ENCODE measurements at places on chromosomes 13 and 19. TPM values are rescaled to one million over a fixed set of nuclear protein-coding genes. Genes with fewer than 3 reads are reported as not detected.

GRCh38 chr13:86710896-86711295 is 911.7 kb upstream of the SLITRK6 start:
- DNase-seq, result no peak

DNA sequence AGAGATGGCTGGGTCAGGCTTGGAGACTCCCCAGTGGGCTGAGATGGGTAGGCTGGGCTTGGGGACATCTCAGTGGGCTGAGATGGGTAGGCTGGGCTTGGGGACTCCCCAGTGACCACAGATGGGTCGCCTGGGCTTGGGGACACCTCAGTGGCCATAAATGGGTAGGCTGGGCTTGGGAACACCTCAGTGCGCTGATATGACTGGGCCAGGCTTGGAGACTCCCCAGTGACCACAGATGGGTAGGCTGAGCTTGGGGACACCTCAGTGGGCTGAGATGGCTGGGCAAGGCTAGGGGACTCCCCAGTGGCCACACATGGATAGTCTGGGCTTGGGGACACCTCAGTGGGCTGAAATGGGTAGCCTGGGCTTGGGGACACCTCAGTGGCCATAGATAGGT is 12.8 kb downstream of the IQCN start:
- no peak for DNase-seq

GRCh38 chr13:43516401-43516833 is 270.4 kb downstream of the ENOX1 start:
- DNase-seq, result no peak

- no peak for DNase-seq
These were observed 214.7 kb upstream of the MIR17HG start for GRCh38 chr13:91132786-91133185.

GRCh38 chr13:66534561-66534960 is 695.6 kb downstream of the PCDH9 start:
- DNase-seq, result no peak

- DNase-seq, result no peak
These were observed 759.9 kb downstream of the GPC5 start for GRCh38 chr13:92158346-92158745.

GRCh38 chr19:17184371-17184841 is 30.8 kb upstream of the USE1 start:
- no peak for DNase-seq

DNA sequence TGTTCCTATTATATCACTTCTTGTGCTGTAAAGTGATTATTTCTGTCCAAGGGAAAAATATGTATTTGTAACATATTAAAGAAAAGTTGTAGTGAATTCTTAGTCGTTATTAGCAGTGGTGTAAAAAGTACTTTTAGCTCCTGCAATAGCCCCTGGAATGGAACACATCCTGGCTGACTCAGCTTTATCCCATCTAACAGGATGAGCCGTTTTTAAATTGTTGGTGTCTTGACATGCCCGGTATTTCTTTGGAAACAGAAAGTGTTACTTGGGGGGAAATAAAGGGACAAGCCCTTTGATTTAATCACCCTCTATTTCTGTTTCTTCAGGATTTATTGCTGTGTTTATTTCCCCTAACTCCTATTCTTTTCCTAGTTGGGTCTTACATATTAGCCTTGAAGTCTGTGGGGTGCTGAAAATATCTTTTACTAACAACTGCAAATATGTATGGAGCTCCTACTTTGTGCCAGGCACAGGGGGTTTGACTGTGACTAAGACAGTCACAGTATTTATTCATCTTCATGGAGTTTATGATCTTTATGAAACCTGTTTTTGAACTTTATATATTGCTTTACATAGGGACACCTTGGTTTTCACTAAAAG is 17.9 kb downstream of the COG3 start:
- DNase-seq, result no peak

GRCh38 chr19:39754544-39754943 is 16.7 kb upstream of the CLC start:
- no peak for DNase-seq

GRCh38 chr13:49140910-49141611 is 79.1 kb upstream of the MLNR start:
- DNase-seq, result no peak

GRCh38 chr13:113148407-113148806 is 10.0 kb upstream of the PROZ start:
- DNase-seq, result no peak

- DNase-seq, result no peak
These were observed 1380.4 kb downstream of the SLITRK1 start for GRCh38 chr13:82501834-82502233.

GRCh38 chr13:66003558-66003957 is 1226.6 kb downstream of the PCDH9 start:
- no peak for DNase-seq

- DNase-seq, result no peak
These were observed 2.0 kb downstream of the ZNF57 start for GRCh38 chr19:2902590-2903218.

DNA sequence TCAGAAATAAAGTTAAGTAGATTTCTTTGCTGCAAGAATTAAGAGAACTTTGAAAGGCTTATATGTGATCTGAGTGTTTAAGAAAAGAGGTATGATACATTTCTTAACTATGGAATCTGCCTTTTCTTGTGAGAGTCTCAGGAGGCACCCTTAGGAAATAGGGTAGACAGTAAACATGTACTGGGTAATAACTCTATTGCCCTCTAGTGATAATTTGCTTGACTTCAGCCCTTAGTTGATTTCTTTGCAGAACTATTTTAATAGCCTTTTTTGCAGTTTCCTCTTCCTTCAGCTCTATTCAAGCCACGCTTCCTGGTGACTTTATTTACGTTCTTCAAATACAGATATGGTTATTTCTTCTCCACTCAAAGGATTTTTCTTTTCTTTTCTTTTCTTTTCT is 37.0 kb upstream of the CCNA1 start:
- DNase-seq, result no peak

GRCh38 chr19:32869369-32869965 is at the start of gene SLC7A9:
SLC7A9 (minus strand) TSS chr19:32869767; CDS start chr19:32868534, 1,233 bp downstream.
- DNase-seq, result no peak

GRCh38 chr13:45500492-45501174 is 35.9 kb downstream of the COG3 start:
- no peak for DNase-seq

DNA sequence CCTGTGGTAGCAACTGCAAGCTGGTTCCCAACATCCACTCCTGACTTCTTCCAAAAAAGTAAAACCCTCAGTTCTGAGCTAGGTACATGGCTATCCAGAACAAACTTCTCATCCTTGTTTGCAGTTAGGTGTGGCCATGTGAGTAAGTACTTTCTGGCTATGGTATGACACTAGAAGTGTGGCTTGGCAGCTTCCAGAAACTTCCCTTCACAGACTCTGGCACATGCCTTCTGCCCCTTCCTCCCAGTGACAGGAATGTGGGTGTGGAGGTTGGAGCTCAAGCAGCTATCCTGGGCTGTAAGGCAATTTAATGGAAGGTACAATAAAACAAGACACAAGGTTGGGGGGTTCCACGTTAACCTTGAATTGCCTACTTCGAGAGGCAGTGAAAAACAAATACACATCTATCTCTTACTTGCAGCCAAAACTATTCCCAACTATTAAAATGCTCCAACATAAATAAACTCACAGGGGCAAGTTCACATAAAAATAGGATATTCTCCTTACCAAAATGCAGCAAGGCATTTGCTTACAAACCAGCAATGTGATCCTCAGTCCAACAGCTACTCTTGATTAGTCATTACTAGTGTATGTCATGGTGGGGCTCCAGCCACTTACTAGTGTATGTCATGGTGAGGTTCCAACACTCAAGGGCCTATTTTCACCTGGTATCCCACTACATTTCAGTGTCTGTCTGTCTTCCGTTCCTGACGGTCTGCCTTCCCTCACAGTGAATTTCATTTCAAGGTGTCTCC is 3.1 kb downstream of the SMG9 start:
- no peak for DNase-seq

DNA sequence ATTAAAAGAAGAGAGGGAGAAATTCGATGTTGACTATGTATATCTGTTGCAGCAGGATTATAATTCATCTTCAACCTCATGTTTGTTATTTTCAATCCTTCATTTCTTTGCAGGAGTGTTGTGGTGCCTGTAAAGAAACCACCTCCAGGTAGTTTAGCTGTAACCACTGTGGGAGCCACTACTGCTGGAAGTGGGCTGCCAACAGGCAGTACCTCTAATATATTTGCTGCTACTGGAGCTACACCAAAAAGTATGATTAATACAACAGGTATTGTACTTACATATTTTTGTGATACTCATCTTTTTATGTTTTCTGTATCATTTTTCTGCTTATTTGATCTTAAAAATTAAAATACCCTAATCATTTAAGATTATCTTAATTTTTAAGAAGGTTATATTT is 266.5 kb downstream of the NBEA start:
- no peak for DNase-seq

DNA sequence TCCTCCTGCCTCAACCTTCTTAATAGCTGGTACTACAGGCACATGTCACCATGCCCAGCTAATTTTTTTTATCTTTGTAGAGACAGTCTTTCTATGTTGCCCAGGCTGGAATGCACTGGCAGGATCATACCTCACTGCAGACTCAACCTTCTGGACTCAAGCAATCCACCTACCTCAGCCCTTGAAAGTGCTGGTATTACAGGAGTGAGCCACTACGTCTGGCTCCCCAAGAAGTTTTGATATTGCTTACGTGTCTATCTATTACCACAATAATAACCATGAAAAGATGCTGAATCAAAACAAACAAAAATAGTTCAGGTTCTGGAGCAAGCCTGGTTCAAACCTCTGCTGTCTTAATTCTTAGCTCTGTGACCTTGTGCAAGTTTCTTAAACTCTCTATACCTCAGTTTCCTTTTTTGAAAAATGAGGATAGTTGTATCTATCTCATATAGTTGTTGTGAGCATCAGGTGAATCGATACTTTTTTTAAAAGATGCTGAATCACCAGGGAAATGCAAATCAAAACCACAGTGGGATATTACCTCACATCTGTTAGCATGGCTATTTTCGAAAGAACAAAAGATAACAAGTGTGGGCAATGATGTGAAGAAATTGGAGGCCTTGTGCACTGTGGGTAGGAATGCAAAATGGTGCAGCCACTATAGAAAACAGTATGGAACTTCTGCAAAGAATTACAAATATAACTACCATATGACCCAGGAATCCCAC is 19.0 kb upstream of the LEUTX start:
- DNase-seq, result no peak

DNA sequence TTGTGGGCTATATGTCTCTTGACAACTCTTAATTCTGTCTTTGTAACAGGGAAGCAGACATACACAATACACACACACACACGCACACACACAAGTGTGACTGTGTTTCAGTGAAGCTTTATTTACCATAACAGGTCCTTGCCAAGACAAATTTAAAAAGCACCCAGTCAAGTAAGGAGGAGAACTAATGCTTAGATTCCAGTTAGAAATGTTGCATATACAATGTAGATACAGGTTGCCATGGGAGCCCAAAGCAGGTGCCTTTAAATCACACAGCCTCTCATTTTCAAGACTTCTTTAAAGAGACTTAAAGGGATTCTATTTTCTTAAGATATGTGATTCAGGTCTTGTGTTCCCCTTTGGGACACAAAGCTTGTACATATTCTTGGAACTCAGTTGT is 1551.9 kb downstream of the EFNB2 start:
- no peak for DNase-seq

DNA sequence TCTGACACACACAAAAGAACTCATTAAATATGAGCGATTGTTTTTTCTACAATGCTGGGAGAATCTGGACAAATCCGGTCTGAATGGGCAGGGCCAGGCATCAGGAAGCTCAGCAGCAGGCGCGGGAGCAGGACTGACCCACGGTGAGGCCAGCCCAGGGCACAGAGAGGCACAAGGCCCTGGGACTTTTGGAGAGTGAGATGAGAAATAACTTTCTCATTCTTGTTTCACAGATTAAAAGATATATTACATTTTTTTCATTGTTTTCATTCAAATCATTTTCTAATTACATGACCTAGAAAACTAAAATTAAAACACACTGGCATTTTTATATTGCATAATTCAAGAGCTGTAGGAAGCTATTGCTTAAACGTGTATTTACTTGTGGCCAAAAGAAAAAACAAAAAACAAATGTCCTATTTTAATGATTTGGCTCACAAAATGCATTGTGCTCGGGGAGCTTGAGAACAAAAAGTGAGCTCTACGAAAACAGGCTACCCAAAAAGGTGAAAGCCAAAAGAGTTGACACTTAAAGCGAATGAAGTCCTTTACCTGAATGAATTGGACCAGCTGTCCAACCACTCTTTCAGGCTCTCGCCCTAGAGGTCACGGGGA is 133.1 kb downstream of the TNFRSF19 start:
- DNase-seq, result no peak

Gene STK11
- 95.7 TPM for total RNA-seq

Gene GDF15
- 5.6 TPM for total RNA-seq

Gene GFY
- total RNA-seq, result not detected

Gene IRGC
- total RNA-seq, result not detected

Gene MYO1F
- 21.2 TPM for total RNA-seq

Gene CEACAM16
- total RNA-seq, result not detected

Gene CYP2F1
- total RNA-seq, result not detected

Gene KANK3
- total RNA-seq, result 26.0 TPM

Gene SLC27A1
- total RNA-seq, result 26.1 TPM

All from esophagus muscularis mucosa (tissue), 4 donors.